ENCODE measurements at places on chromosomes 1 and 21.
A peak's percentile ranks its signal among the peaks of the same experiment; 100 is the strongest.

GRCh38 chr1:40017951-40018575 lies 22.5 kb upstream of the CAP1 start:
- DNase-seq = no peak

GRCh38 chr1:56569661-56570060 lies 9.7 kb downstream of the PLPP3 start:
- DNase-seq = no peak

GRCh38 chr1:20291645-20292084 lies 990 bp downstream of the VWA5B1 start:
- peak; percentile 2 for DNase-seq

GRCh38 chr1:202011994-202012393 lies 1.6 kb downstream of the ELF3 start:
- no peak for DNase-seq

GRCh38 chr1:100730130-100730529 lies 10.6 kb downstream of the VCAM1 start:
- no peak for DNase-seq

DNA sequence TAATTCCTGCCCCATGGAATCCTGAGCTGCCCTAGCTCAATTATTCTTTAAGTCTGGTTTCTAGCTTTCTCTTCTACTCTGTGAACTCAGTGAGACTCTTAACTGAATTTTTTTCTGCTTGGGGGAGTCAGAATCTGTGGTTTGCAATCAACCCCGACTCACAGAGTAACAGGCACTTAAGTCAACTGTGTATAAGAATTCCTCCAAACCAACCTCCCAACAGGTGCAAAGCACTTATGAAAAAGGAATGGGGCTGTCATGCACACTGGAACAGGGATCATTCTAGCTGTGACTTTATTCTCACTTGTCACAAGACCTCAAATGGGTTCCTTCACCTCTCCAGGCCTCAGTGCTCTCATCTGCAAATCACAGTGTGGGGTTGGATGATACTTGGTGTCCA lies 60.3 kb upstream of the SYT6 start:
- DNase-seq = no peak

DNA sequence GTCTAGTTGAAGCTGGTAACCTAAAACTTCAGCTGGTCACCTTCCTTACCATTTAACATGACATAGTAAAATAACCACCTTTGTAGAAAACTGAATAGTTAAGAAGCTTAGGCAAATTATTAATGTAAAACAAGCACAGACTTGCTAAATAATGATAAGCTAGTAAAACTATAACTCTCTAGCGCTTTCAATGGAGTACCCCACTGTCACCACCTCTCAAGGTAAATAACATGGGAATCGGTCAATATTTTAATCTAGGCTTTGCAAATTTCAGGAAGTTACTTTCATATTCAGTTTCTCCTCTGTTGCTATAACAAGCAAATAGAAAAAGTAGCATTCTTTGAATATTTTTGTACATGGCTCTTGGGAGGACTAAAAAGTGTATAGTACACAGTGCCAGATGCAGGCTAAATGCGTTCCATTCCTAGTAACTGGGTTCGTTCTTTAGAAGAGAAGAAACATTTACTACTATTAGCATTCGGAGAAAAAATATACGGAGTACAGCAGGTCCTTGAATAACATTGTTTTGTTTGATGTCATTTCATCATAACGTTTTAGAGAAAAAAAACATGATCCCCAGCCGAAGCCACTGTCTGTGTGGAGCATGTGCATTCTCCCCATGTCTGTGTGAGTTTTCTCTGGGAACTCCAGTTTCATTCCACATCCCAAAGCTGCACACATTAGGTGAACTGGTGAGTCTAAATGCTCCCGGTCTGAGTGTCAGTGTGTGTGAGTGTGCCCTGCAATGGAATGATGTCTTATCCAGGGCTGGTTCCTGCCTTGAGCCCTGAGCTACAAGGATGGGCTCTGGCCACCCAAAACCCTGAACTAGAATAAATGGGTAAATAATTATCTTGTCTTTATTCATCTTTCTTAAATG lies 52.5 kb downstream of the EPRS1 start:
- no peak for DNase-seq

- no peak for DNase-seq
Observed at GRCh38 chr1:46461809-46462448, 27.7 kb upstream of the DMBX1 start.

DNA sequence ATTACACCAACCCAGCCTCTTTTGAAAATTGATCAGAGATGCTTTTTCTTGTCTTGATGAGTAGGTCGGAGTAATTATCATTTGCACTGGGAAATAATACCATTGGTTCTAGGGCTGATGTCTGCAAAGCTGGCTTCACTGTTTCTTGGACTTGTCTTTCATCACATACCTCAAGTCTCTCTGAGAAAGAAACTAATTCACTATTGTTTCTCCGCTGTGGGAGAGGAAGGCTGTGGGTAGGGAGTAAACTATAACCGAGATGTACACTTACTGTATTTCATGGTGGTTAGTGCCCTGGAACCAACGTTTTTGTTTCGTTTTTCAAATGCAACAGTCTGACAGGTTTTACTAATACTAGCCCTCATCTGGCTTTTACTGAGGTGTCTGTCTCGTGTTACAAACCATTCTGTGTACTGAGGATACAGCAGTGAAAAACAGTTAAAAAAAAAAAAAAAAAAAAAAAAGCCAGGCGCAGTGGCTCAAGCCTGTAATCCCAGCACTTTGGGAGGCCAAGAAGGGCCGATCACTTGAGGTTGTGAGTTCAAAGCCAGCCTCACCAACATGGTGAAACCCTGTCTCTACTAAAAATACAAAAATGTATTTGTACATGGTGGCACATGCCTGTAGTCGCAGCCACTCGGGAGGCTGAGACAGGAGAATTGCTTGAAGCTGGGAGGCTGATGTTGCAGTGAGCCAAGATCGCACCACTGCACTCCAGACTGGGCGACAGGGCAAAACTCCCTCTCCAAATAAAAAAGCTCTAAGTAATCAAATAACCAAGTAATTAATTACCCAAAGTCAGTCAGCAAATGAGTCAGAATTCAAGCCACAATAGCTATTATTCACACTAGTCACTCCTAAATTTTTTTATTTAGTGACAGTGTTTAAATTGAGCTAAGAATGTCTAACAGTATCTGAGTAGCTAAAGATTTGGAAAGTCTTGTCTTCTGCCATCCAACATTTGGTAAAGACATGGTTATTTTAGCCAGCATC lies 23.3 kb downstream of the TOMM20 start:
- no peak for DNase-seq

DNA sequence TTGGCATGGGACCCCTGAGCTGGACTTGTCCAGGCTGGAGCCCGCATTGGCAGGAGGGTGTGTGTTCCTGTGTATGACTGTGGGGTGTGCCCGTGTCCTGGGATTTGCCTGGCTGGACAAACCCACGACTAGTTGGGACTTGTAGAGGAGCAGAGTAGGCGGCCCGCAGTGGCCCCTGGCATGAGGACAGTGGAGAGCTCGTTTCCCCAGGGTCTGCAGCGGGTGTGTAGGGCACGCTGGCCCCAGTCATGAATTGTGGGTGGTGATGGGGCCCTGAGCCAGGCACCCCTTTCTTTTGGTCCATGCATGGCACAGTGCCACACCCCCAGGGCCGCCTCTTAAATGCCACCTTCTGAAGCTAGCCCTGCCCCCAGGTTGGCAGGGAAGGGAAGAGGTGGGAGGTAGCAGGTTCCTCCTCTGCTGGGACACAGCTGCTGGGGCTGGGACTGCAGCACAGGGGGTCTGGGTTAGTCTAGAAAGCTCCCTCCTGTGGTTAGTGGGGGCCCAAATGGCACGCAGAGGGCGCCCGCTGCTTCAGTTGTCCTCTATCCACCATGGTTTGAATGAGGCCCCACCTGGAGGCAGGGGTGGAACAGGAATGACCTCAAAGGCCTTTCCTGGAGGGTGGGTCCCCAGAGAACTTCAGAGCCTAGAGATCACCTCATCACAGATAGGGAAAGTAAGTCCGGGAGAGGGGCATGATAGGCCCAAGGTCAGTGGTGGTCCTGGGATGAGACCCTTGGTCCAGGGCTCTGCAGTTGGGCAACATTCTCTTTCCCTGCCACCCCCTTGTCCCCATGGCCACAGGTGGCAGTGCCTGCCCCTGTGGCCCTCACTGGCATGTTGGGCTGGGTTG lies 4.1 kb downstream of the CROCC start:
- no peak for DNase-seq

DNA sequence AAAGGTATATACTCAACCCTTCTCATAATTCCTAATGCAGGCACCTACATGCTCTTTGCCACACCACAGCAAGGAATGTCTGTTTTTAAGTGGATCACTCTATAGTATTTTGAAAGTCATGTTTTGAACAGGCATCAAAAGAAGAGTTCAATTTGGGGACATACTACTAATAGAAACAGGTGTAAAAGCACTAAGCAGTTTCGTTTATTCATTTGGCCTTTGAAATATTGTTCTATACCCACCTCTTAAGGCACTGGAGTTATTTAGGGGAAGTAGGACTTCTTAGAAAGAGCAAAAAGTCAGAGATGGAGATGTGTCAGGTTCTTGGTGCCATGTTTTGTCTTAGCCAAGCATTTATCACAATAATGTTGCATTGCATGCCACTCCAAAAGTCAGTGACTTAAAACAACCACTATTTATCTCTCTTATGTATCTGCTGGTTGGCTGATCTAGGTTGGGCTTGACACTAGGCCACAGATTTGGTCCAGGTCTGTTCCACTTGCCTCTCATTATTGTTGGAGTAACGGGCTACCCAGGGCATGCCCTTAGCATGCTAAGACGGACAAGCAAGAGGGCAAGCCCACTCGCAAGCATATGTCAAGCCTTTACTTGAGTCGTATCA lies 107.5 kb downstream of the RGL1 start:
- no peak for DNase-seq

DNA sequence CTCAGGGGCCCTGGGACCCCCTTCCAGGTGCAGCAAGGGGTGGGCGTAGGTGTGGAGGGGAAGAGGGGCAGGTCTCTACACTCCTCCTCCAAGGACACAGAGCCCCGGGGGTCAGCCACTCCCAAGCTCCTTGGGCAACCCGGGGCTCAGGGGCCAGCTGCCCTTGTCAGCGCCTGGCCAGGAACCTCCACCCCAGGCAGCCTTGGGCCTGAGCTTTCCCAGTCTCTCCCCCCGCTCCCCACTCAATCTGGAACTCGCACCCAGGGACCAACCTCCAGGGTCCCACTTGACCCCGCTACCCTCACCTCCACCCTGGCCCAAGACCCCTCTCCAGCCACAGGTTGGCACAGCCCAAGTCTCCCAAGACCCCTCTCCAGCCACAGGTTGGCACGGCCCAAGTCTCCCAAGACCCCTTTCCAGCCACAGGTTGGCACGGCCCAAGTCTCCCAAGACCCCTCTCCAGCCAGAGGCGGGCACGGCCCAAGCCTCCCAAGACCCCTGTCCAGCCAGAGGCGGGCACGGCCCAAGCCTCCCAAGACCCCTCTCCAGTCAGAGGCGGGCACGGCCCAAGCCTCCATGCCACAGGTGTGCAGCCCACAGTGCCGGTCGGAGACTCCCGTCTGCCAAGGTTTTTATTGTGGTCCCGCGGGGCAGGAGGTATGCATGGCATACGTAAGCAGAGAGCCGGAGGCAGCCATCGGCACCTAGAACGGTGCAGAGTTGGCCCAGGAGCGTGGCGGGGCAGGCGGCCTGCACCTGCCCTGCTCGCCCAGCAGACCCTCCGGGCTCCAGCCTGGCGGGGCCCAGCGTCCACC lies 3.0 kb downstream of the TNFRSF4 start:
- DNase-seq = no peak

- no peak for DNase-seq
Observed at GRCh38 chr1:147882535-147882934, 20.1 kb upstream of the GJA8 start.

DNA sequence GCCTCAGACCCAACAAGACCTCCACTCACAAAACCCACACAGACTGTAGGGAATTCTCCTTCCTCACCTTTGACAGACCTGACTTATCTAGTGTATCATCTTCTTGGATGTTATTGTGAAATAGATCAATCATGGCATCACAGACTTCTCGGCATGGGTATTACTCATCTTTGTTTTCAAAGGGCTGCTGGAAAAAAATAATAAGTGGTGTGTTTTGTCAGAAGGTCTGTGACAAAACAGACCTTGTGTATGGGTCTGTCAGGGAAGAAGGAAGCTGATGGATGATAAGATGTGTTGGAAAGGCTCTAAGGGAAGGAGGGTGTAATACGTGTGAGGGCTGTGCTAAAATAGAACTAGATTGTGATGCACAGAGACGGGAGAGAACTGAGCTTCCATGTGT lies 13.9 kb upstream of the S100A7 start:
- DNase-seq = no peak

DNA sequence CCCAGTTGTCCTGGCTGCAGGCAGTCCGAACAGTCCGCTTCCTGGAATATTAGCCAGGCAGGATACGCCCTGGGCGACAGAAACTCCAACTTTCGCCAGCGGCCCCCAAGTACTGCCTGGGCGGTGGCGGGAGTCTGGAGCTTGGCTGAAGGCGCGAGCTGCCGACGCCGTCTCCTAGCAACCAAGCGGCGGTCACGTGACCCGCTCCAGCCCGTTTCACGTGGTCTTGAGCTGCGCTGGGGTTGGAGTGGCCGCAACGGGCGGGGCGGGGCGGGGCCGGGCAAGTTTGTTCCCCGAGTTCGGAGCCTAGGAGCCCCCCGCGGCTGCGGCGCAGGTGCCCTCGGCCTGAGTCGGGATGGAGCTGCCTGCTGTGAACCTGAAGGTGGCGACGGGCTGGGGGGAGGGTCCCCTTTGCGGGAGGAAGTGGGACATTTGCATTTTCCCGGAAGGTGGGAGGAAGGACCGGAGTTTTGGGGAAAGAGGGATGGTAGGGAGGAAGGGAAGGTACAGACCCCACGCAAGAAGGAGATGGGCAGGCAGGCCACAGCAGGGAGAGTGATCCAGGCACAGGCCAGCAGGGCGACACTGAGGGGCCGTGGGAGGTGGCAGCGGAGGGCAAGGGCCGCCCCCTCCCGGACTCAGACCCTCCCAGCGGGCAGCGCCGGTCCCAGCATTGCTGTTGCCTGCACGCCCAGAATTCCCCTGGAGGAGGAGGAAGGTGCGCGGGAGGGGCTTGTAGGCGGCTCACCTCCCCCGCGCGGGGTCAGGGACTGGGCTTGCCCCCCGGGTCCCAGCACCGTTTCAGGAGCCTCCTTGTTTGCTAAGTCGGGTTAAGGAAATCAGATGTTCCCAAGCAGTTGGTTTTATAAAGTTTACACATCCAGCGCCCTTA lies at the start of gene AGTRAP:
AGTRAP (plus strand) TSS at position 283 of the 892 bp plus-strand sequence; CDS start at position 356, 73 bp downstream.
- DNase-seq = peak; percentile 78

GRCh38 chr1:9721606-9722377 lies 70.3 kb downstream of the PIK3CD start:
- DNase-seq = peak; percentile 60

DNA sequence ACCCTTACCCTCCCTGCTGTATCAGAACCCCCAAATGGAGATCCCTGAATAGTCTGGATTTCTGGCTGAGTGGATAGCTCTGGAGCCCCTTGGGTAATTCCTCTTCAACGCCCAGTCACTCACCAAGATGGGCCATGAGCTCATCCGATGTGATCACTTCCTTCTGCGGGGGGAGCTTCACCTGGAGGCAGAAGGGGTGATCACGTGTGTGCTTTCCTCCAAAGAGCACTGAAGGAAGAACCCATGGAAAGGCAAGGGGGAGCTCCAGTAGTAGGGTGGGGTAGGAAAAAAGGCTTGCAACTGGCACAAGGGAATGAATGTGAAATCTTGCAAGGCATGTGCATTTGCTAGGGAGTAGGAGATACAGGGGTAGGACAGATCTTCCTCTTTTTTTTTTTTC lies 5.1 kb downstream of the MINDY1 start:
- no peak for DNase-seq

- no peak for DNase-seq
Observed at GRCh38 chr1:205444931-205445645, 10.8 kb downstream of the BLACAT1 start.
